ENCODE measurements at places on chromosomes 12 and 14.

- no peak for DNase-seq
Observed at GRCh38 chr12:46230983-46231382, 37.9 kb downstream of the SLC38A1 start.

DNA sequence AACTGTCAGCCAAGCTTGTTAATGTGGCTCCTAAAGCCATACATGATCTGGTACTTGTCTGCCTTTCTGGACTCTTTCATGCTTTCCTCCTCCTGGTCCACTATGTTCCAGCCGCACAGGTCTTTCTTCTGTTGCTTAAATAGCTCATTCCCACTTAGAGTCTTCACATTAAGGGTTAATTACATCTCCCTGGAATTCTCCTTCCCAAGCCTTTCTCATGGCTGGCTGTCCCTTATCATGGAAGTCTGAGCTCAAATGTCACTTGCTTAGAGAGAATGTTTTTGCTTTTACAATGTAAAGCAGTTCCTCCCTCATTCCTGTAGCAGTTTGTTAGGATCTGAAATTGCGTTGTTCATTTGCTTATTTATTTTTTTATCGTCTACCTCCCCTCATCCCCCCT, 199.6 kb downstream of the TRHDE start:
- DNase-seq: no peak

DNA sequence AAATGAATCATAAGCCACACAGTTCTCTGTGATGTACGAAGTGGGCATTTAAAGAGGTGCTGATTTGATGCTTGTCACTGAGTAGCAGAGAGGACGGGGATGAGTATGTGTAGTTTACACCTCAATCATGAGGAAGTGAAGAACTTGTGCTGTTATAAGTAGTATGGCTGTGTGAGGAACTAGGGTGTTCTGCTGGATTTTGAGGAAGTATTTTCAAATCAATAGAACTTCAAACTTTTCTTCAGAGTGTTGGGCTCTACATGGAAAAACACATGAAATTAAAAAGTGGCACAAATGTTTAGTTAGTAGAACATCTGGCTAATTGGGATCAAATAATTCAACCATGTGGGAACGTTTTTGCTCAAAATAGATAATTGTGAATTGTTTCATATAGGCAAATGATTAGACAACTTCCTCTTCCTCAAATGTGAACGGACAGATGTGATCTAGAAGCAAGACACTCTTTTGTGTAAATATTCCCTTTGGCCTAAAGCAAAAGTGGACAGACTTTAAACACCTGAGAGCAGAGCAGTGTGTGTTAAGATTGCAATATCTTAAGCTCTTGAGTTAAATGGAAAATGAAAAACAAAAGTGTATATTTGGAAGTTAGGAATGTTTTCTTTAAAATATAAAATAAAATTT, 168.5 kb downstream of the NAV3 start:
- DNase-seq: no peak

- no peak for DNase-seq
Observed at GRCh38 chr14:95356245-95356869, 36.6 kb upstream of the CLMN start.

DNA sequence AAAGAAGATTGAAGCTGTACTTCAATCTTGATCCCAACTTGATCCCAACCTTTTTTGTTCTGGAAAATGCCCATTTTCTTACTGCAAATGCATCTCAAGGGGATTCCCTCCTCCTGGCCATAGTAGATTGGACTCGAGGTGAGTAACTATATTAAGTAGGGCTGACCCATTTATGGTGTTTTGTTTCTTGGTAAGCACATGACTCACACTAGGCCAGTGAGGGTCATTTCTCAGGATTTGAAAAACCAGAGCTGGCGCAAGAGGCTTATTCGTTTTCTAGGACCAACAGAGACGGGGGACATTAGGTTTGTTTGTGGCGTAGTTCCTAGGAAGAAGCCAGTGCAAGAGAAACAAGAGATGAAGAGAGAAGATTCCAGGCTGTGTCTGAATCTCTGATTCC, 51.4 kb downstream of the MRPL42 start:
- DNase-seq: no peak

Data from Right ventricle myocardium superior (tissue), 1 donor.